ENCODE measurements at places on chromosomes 3 and 15.
A peak's percentile ranks its signal among the peaks of the same experiment; 100 is the strongest.

DNA sequence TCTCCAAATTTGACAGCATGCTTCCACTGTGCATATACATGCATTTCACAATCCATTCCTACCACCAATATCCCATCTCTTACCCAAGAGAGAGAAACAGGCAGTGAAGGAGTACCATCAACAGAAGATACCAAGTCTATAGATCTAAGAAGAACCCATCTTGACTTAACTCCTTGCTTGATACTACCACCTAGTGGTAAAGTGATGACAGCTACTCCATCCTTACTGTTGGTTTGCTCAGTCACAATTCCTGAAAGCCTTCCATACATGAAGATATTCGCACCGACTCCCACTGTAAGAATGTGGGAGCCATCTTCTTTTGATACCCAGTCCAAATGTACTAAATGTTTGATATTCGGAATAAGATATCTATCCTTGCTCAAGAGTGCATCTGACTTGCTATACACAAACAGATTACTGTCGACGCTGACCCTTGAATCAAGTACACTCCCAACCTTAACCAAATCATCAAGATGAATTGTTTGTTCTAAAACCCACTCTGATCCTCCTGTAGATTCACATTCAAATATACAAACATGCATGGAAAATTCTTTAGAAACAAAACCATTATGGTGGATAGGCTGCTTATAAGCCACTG lies 123.1 kb downstream of the DMXL2 start:
- no peak for DNase-seq

DNA sequence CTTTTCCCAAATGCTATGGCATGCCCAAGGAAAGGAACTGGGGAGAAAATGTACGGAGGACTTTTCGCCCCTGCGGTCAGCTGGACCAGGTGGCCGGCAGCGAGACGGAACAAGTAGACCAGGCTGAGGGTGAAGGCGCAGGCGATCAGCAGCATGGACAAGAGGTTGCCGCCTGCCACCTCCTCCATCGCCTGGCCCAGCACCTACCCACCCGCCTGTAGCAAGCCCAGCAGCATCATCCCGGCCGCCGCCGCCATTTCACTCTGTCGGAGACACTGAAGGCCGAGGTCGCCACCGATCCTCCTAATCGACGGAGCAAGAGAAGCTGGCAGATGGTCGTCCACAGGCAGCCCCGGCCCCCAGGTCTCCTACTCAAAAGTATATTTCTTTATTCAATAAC lies 1046.3 kb upstream of the GBE1 start:
- no peak for DNase-seq

DNA sequence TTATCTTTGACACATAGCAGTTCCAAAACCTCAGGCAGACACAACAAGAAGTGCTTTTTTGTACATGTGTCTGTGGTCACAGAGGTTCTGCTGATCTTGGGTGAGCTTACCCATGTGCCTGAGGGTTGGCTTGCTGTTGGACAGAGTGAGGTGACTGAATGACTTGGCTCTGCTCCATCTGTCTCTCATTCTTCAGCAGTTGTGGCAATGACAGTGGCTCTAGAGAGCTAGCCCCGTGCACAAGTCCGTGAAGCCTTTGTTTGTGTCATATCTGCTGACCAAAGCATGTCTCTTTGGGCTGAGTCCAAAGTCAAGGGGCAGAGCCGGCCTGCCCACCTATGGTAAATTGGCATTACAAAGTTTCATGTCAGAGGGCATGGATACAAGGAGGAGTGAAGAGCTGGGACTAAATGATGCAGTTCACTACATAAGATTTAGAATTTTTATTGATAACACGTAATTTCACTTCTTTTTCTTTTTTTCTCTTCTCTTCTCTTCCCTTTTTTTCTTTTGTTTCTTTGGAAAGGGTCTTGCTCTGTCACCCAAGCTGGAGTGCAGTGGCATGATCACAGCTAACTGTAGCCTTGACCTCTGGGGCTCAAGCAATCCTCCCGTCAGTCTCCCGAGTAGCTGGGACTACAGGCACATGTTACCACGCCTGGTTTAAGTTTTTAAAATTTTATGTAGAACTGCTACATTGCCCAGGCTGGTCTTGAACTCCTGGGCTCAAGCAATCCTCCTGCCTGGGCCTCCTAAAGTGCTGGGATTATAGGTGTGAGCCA lies 77.9 kb downstream of the ITPR1 start:
- no peak for DNase-seq

- no peak for DNase-seq
Observed at GRCh38 chr3:169686874-169687273, 23.4 kb upstream of the MECOM start.

- no peak for DNase-seq
Observed at GRCh38 chr3:177358977-177359592, 161.8 kb upstream of the TBL1XR1 start.

DNA sequence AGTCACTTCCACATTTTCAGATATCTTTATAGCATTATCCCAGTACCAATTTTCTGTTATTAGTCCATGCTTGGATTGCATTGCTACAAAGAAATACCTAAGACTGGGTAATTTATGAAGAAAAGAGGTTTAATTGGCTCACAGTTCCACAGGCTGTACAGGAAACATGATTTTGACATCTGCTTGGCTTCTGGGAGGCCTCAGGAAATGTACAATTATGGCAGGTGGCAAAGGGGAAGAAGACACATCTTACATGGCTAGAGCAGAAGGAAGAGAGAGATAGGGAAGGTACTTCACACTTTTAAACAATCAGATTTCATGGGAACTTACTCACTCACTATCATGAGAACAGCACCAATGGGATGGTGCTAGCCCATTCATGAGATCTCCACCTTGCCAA lies 172.3 kb upstream of the GPR149 start:
- DNase-seq = no peak

GRCh38 chr3:123066896-123067688 lies at the start of gene PDIA5:
Gene PDIA5, plus strand, starts transcription at chr3:123067025. Its CDS starts 140 bp downstream, at chr3:123067165.
- peak; percentile 5 for DNase-seq

DNA sequence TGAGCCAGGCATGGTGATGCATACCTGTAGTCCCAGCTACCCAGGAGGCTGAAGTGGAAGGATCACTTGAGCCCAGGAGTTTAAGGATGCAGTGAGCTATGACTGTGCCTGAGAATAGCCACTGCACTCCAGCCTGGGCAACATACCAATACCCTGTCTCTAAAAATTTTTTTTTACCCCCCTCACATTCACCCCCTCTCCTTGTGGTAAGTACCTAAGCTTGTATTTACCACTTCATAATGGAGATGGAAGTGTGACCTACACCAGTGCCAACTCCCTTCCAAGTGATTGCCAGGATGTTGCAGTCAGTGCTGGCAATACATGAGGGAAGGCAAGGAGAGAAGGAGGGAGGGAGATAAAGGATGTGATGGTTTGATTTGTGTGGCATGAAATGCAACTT lies 84.2 kb downstream of the LRRC28 start:
- DNase-seq = no peak

DNA sequence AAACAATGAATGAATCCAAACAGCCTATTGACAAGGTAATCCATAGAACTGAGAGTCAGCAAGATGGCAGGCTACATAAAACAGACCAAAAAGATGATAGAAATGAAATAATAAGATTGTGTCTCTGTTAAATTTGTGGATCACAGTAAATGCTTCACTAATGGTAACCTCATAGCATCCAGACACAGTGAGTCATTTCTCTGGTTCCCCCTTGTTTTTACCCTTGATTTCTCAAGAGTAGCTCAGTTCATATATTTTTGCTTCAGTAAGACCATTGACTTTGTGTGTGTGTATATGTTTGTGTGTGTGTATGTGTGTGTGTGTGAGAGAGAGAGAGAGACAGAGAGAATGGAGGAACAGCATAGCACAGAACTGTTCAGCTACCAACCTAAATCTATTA lies 546.9 kb downstream of the RBMS3 start:
- no peak for DNase-seq

DNA sequence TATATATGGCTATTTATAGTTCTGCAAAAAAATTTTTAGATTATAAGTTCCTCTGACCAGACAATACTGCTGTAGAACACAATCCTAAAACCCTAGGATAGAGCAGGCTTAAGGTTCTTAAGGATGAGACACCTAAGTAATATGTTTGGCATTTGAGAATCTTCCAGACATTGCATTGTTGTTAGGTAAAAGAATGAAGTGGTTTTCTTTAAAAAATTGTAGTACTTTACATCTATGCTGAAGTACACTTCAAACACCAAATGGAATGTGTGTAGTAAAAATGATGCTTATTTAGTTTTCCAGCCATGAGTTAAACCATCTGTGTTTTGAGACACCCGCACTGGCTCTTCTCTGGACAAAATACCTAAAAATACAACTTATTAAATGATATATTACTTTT lies 857.7 kb downstream of the OTOL1 start:
- DNase-seq = no peak

- DNase-seq = no peak
Observed at GRCh38 chr3:166575161-166575560, 737.9 kb upstream of the BCHE start.

DNA sequence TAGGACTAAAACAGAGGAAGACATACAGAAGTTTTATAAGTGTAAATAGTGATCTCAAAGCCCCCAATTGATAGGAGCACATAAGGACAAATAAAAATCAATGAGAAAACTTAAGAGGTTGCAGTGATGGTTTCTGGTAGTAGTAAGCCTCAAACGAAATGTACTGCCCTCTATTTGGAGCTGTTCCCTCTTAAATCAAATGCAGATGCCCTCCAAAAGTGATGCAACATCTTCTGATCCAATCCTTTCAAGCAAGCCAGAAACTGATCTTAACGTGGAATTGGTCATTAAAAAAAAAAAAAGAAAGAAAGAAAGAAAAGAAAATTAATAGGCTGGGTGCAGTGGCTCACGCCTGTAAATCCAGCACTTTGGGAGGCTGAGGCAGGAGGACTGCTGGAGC lies 259.3 kb downstream of the ZBTB20 start:
- no peak for DNase-seq

- no peak for DNase-seq
Observed at GRCh38 chr3:66386011-66386924, 114.6 kb downstream of the LRIG1 start.

DNA sequence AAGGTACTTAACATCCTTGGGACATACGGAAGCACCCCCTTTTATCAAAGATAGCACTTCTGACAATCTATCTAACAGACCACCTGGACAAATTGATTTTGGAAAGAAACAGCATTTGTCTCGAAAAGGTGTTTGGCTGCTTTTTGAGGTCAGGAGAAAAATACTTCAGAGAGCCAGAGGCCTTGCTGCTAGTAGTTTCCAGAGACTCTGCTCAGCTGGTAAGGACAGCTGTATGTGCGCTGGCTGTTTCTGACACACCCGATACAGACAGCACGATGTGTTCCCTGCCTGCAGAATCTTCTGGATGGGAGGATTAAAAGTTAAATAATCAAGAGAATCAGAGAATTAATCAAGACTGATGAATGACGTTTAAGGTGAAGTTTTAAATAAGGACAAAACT lies 15.6 kb upstream of the GYG1 start:
- DNase-seq = no peak

DNA sequence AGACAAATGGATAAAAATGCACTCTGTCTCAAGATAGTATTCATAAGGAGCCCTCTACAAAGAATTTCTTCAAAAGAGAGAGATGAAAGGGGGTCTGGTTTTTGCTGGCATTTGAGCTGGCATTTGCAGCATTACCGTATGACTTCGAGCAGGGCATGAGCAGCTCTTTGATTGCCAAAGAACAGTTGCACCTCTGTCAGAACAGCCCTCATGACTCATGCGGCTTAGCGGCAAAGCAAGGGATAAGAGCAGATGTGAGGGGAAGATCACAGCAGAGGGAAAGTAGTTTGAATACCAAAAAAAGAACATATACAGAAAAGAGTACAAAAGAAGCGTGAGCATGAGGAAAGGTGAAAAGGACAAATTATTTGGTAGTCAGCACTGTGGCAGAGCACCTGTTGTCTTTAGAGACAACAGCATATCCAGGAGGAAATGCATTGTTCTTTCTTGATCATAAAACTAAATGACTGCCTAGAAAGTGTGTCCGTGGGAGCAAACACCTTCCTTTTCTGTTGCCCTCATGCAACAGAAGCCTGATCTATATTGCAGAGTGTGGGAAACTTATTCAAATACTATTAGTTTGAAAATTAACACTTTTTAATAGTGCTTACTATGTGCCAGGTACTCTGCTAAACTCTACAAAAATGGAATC lies 80.5 kb upstream of the SLC24A5 start:
- no peak for DNase-seq

DNA sequence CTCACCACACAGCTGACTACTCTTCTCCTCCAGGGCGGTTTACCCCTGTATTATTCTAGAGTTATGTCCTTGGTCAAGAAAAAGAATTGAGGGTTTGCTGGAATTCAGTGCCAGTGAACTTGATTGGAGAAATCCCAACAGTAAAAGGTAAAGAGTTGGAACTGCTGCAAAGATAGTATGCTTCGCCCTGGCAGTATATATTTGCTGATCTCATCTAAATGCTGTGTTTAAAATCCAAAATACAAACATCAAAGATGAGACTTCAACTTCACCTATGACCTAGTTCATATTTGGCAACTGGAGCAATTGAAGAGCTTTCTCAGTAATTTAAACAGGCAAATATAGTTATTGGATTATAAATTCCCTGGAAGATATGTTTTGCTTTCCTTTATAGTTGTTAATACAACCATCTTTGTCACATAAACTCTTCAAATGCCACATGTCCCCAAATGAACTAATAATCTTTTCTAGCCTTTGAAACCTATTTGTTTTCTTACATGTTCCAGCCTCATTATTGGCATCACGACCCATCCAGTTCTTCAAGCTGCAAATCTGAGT lies 6.5 kb downstream of the KCNH8 start:
- DNase-seq = no peak

DNA sequence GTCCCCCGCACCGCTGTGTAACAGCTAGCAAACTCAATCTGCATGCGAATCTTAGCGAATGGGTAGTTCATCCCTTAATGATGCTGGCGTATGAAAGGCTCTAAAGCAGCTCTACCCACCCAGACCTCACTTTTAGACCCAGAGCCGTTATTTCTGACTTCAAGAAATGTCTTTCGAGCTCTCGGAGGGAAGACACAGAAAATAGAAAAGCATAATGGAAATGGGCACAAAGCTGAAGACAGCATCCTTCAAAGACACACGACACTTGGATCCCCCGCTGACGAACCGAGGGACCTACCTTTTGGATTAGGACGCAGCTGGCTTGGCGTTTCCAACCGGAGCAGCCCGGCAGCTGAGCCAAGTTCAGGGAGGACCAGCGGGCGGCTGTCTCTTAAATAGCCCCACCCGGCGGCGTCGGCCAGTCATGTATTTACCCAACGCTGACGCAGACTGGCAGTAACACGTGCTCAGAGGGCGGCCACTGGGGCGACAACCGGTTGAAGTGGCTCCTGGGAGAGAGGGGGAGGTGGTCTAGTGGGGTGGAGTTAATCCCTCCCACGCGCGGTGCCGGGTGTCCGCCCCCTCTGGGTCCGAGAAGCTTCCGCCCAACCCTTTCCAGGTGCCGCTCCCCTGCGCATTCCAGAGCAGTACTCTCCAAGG lies 1.5 kb downstream of the CCK start:
- DNase-seq = no peak

GRCh38 chr15:93987068-93987467 lies 244.3 kb upstream of the MCTP2 start:
- no peak for DNase-seq

- DNase-seq = no peak
Observed at GRCh38 chr15:33111041-33111451, 83.5 kb downstream of the FMN1 start.

- DNase-seq = no peak
Observed at GRCh38 chr15:77540312-77541060, 92.2 kb downstream of the LINGO1 start.

GRCh38 chr3:72077473-72078259 lies 292.7 kb upstream of the PROK2 start:
- no peak for DNase-seq

All from stimulated activated CD4-positive, alpha-beta T cell treated with anti-CD3 and anti-CD28 coated beads, Interleukin-1b, Interleukin-23, amount 100 ng/mL, for 1 hour (primary cell).